COR-L47 (cell line): ENCODE measurements at places on chromosomes 7 and 10.
A peak's percentile ranks its signal among the peaks of the same experiment; 100 is the strongest.

DNA sequence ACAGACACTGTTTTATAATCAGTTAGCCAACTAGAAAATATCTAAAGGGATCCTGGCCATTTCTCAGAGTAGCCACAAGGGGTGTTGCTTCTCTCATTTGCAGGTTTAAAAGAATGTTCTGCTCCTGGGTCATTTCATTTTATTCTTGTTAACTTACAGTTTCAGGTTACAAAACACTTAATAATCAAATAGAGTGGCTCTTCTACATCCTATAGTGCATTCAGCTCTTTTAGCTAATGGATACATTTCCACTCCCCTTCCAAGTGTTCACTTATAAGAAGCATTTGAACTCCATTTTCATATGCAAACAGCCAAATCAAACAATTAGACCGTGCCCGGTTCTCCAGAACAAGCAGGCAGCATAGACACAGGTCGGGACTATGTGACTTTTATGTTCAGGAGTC, 117.5 kb downstream of the TRIL start:
- no peak for DNase-seq

- DNase-seq = no peak
Observed at GRCh38 chr7:139768249-139768824, 9.5 kb downstream of the HIPK2 start.

- DNase-seq = no peak
Observed at GRCh38 chr10:73910764-73911552, at the start of gene PLAU. Gene PLAU, plus strand, starts transcription at chr10:73911132. Its CDS starts 424 bp downstream, at chr10:73911556.

DNA sequence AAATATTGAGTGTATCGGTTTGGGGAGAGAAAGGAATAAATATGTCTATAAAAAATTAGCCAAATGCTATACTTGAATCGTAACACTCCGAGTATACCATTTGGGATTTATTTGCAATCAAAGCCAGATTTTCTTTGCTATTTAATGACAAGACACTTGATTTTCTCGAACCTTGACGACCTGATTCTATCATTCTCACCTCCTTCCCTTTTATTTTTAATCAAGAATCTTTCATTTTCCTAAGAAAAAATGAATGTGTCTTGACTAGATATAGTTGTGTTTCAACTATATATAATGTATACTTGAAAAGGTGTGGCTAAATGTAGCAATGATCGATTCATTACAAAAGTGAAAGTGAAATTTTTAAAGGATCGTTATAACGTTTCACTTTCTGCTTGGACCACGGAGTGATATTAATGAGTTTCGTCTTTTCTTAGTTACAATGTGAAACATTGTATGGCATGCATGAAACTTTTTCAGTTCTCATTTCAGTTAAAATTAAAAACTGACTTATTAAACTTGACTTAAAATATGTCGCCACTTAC, 562 bp downstream of the NUB1 start:
- DNase-seq = no peak

- no peak for DNase-seq
Observed at GRCh38 chr10:70435241-70436085, 6.0 kb downstream of the NODAL start.

GRCh38 chr10:129844216-129844766, 119.8 kb downstream of the EBF3 start:
- DNase-seq = no peak

DNA sequence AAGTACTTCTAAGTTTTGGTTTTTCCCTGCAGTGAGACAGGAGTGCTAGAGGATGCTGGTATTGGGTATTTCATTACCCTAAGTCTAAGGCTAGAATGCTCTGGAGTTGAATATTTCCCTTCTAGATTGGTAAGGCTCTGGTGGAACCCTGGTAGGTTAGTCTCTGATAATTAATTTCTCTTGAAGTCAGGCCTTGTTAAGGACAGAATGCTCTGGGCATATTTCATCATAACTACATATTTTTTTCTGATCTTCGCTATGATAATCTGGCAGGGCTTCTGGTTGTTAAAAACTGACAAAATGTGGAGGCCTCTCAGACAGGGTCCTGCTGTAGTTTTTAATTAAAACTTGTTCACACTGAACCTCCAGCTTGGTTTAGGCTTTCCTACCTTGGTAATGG, 83.8 kb downstream of the CDK13 start:
- no peak for DNase-seq

- DNase-seq = no peak
Observed at GRCh38 chr7:36732806-36733205, 8.5 kb upstream of the AOAH start.

DNA sequence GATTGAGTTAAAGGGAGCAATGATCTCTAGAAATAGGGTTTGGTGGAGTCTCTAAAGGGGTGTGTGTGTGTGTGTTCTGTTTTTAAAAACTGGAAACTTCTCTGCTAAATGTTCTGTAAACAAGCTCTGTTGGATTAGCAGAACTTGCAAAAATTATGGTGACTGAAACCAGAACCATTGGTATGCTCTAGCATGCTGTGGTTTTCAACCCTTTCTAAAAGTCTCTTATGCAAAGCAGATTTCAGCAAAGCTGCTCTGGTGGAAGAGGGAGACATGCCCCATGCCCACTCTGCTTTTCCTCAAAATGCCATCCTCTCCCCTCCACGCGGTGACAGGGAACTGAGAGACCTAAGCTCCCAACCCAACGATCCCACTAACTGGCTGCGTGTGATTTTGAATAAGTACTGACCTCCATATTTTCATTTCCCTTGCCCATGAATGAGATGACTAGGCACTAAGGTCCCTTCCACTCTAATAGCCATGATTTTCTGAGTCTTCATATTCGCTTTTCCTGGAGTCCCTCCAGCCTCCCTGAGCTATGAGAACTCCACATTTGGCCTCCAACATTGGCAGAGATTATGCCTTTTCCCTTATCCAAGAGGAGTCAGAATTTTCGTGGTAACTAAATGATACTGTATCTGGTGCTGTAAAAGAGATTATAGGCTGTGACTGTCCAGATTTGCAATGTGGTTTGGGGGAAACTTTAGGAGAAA, 117.3 kb upstream of the PALS2 start:
- no peak for DNase-seq

GRCh38 chr7:128453836-128454804, 1.6 kb upstream of the HILPDA start:
- DNase-seq = no peak

DNA sequence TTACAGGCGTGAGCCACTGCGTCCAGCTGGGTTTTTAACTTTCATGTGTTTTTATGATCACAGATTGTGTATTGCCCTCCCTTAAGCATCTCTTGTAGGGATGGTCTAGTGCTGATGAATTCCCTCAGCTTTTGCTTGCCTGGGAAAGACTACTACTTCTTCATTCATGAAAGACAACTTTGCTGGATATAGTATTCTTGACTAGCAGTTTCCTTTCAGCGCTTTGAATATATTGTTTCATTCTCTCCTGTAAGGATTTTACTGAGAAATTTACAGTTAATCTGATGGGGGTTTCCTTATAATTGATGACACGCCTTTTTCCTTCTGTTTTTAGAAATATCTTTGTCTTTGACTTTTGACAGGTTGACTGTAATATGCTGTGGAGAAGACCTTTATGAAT, 33.2 kb downstream of the STK31 start:
- DNase-seq = no peak

GRCh38 chr10:79322616-79323543, 24.4 kb upstream of the PPIF start:
- DNase-seq = no peak

DNA sequence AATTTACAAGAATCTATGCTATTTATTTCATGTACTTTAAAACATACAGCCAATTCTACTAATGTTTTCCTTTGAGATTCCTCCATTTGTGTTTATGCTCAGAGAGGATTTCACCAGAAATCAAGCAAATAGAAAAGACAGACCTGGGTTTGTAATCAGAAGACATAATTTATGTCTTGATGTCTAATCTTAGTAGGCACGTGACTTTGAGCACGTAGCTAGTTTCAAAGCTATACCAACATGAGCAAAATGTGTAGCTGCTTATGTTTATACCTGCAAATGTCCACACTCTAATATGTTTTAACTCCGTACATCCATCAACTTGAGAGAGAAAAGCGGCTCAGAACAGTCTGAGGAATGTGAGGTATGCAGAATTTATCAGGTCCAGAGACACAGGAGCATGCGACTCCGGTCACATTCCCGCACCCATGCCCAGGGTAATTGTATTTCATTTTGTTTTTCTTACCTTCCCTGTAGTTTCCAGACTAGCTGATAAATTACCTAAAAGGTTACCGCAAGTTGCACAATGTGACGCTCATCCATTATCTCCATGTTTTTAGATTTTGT, 40.0 kb downstream of the SVOPL start:
- no peak for DNase-seq

- no peak for DNase-seq
Observed at GRCh38 chr7:112065758-112066157, 140.4 kb downstream of the DOCK4 start.

DNA sequence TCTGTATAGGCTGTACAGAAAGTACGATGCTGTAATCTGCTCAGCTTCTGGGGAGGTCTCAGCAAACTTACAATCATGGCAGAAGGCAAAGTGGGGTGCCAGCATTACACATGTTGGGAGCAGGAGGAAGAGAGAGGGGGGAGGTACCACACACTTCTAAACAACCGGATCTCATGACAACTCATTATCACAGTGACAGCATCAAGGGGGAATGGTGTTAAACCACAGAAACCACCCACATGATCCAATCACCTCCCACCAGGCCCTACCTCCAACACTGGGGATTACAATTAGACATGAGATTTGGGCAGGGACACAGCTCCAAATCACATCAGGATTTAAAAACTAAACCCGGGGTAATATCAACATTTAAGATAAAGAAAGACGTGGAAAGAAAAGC, 468.8 kb upstream of the AUTS2 start:
- no peak for DNase-seq

DNA sequence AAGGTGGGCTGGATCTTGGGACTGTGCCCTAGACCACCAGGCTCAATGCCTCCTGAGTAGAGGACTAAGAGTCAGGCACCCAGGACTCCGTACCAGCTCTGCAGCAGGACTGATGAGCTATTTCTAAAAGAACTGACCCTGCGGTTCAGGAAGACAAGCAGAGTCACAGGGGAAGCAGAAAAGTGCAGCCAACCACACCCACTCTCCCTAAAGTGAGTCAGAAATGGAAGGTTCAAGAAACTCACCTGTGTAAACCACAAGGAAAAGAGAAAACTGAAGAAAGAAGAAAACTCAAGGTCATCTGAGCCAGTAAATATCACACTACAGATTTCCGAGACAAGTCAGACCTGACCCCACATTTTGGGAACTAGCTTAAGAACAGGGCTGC, 2.5 kb downstream of the PARP12 start:
- no peak for DNase-seq

DNA sequence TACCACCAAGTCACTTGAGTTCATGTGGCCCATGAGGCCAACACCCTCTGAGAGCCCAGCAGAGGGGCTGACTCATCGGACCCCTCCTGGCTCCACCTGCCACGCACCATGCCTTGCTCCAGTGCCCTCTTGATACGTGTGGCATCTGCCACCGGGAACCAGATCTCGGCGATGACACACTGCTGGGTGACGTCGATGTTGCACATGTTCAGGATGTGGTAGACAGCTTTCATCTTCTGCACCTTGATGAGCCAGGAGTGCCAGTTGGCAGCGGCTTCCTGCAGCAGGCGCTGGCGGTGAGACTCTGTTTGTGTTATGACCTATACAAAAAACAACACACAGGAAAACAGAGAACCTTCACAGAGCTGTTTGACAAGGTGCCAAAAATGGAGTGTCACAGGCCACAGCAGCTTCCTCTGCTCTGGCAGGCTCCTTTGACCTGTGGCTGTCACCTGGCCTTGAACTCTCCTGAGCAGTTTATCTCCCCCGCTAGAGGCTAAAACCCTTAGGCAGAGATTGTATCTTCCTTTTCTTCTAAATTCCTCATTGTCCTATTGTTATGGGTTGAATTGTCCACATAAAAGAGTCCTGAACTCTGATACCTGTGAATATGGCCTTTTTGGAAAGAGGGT, 45.2 kb upstream of the TMEM213 start:
- DNase-seq = peak; percentile 58

DNA sequence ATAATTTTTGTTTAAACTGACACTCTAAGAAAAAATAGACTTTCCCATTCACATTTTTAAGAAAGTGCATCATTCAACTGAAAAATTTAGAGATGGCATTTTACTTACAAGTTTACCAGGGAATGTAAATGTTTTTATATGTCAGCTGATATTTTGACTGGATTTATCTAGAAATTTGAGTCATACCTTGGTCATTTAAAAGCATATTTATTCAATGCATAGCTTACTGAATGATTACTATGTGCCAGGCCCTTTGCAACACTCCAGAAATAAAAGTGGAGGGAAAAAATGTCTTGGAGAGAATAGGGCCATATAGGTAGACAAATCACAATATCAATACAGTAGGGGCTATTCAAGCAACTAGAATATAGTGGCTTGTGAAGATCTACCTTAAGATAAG, 98.4 kb upstream of the FAM3C start:
- DNase-seq = no peak

- DNase-seq = no peak
Observed at GRCh38 chr7:83096065-83096580, 66.6 kb downstream of the PCLO start.

DNA sequence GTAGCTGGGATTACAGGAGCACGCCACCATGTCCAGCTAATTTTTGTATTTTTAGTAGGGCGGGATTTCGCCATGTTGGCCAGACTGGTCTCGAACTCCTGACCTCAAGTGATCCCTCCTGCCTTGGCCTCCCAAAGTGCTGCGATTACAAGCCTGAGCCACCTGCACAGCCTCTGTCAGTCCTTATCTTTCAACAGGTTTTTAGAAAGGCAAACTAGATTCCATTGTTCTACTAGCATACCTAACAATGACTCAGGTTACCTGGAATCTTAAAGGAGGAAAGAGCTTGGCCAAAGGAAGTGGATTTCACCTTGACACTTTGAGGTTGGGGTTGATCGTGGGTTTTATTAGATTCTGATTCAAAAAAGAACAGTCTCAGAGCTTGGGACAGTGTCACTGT, 3.2 kb downstream of the ABCC2 start:
- DNase-seq = no peak

GRCh38 chr10:59801171-59801570, 47.9 kb upstream of the MRLN start:
- DNase-seq = no peak

GRCh38 chr7:28748933-28749584, 209.1 kb downstream of the TRIL start:
- DNase-seq = no peak

GRCh38 chr10:112654794-112655193, 207.8 kb downstream of the VTI1A start:
- DNase-seq = no peak
